ENCODE measurements at places on chromosomes 16 and 17.

- DNase-seq, result no peak
Observed at GRCh38 chr16:35664091-35664693, 2204.8 kb downstream of the TP53TG3F start.

DNA sequence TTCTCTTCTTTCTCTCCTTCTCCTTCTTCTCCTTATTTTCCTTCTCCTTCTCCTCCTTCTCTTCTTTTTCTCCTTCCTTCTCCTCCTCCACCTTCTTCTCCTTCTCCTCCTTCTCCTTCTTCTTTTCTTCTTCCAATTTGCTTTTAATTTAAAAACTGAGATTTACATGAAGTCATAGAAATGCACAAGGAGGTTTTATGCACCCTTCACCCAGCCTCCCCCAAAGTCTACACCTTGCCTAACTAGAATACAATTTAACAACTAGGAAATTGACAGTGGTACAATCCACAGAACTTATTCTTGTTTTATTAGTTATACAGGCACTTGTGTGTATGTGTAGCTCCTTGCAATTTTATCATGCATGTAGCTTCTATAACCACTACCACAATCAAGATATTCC is 826.7 kb downstream of the KCNJ2 start:
- DNase-seq, result no peak

- DNase-seq, result no peak
Observed at GRCh38 chr16:54244061-54244886, 42.3 kb downstream of the IRX3 start.

DNA sequence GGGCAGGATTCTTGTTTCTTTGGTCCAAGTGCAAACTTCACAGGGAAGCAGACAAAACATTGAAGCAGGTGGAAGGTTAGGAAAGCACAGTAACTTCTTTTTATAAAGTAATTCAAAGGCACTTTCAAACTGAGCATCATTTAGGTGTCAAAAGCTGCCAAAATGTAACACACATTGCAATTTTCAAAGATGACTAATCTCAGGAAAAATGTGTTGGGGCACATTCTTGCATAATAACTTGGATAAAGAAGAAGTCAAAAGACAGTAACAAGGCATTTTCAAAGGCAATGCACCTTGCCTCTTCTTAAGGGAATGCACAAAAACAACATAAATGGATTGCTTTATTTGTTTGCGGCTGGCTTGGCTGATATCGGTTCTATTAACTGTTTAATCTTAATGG is 3.6 kb downstream of the KCNJ2 start:
- no peak for DNase-seq

DNA sequence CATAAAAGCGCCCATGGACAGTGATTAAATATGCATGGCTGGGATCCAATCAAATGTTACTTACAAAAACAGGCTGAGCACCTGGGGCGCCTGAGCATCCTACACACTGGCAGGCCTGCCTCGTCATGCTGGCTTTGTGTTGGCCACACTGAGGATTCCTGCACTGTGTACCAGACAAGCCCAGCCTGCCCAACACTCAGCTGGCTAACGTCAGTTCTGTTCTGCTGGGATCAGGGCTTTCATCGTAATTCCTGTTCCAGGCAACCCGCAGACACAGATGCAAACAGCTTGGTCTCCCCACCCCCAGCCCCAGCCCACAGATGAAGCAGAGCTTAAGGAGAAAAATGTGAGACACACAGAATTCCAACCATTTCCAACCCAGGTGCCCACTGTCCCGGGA is 30.7 kb downstream of the PIMREG start:
- DNase-seq, result no peak

- DNase-seq, result peak; percentile 41
Observed at GRCh38 chr16:58425756-58426494, 33.7 kb downstream of the GINS3 start.

DNA sequence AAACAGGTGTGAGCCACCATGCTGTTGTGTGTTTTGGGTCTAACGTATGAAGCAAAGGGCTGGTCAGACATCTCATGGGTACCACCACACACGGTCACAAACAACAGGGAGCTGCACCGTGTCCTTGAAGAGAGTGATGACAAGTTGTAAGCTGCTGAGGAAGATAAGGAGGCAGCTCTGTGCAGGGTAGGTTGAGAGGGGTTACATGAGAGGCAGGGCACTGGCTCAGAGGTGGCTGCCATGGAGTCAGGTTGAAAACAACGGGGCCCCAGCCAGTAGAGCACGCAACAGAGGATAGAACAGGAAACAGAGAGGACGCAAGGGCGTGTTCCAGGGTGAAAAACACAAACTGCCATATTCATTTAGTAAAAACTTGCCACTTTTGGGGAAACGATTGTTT is 52.2 kb downstream of the TRARG1 start:
- DNase-seq, result no peak

DNA sequence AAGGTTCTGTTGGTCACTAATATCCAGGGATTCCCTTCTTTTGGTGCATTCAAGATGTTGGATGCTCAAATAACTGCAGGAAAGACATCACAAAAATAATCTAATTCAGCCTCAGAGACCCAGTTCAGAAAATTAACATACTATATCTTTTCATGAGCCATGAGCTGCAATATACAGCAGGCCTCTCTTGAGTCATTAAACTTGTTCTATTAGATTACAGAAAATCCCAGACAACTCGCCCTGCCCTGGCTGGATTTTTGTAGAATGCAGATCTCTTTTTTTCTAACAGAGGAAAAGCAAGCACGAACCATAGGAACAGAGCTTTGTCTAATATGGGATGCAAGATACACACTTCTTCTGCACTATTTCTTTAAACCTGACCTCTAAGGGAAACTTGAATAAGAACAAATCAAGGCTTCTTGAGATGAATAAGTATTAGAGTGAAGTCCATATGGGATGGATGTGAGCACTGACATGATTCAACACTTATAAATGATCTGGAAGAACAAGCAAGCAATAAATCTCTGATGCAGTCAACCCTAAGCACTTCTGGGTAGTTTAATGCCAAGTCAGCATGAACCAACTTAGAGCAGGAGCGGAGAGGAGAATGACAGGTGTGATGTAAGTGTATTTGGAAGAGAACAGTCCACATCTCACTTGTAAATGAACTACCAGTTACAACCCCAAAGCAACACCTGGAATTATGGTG is 70.7 kb upstream of the GNAO1 start:
- DNase-seq, result no peak

- no peak for DNase-seq
Observed at GRCh38 chr16:59586331-59586730, 852.2 kb upstream of the GOT2 start.

GRCh38 chr17:40563220-40564052 is 1.8 kb downstream of the CCR7 start:
- no peak for DNase-seq

GRCh38 chr17:41894791-41895331 is 23.9 kb downstream of the ACLY start:
- DNase-seq, result no peak

DNA sequence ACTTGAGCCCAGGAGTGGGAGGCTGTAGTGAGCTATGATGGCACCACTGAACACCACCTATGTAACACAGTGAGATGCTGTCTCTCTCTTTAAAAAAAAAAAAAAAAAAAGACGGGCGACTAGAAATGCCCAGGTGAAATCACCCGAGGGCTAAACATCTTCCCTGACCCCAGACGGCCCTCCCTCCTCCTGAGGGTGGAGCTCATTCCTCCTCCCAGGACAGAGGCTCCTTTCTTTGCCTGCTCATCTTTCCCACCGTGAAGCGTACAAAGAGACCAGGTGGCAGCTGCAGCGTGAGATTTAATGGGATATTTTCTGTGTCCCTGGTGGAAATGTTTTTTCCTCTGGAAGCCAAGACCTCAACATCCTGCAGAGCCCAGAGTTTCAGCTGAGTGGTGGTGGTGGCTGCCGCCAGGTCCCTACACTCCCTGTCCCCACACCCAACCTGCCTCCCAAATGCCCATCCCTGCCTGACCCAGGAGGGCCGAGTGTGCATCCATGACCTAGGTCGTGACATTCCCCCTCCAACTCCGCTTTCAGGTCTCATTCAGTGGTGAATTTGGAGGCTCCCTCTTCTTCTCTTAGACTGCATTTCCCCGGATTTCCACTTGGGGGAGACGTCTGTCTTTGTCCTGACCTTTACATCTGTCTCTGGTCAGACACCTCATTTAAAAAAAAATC is 14.4 kb upstream of the GPRC5B start:
- no peak for DNase-seq

- DNase-seq, result no peak
Observed at GRCh38 chr17:58335061-58335731, 6.6 kb upstream of the TSPOAP1 start.

DNA sequence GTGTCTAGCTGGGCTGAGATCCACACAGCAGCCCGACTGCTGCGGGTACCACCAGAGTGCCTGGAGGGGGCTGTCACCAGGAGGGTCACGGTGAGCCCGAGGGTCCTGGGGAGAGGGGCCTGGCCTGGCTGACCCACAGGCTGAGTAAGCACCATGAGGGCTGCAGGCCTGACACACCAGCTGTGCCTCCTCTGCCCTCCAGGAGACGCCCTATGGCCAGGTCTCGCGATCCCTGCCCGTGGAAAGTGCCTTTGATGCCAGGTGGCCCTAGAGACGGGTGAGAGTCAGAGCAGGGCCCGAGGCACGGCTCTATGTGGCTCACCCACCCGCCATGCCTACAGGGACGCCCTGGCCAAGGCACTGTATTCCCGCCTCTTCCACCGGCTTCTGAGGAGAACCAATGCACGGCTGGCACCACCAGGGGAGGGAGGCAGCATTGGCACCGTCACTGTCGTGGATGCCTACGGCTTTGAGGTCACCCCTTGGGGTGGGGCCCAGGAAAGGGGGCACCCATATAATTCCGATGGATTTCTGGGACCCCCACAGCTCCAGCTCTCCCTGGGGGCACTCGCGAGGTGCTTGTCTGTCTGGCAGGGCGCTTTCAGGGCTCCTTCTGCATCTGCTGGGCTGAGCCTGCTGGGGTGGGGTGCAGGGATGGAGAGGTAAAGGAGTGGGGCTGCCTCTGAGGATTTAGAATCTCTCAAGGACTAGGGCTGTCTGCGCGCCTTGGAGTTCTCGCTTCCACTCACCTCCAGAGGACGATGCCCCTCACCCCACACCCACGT is 7.1 kb downstream of the MYO15B start:
- DNase-seq, result no peak

GRCh38 chr16:57299009-57299718 is 14.7 kb upstream of the PLLP start:
- DNase-seq, result no peak

DNA sequence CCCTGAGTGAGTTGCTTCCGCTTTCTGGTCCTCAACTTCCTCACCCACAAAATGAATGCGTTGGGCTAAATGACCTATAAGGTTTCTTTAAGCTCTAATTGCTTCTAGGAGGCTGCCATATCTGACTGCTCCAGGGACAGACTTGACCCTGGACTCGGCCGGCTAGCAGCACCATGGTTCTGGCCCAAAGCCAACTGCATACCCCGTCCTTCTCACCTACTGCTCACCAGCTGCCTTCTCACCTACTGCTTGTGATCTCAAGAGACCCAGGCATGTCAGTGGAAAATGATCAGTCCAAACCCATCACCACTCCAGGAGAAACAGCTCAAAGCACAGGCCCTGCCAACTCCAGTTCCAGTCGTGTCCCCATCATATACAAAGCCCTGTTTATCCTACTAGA is 124.3 kb upstream of the IRX5 start:
- DNase-seq, result no peak

GRCh38 chr17:42795061-42795460 is 3.4 kb downstream of the COA3 start:
- DNase-seq, result no peak

DNA sequence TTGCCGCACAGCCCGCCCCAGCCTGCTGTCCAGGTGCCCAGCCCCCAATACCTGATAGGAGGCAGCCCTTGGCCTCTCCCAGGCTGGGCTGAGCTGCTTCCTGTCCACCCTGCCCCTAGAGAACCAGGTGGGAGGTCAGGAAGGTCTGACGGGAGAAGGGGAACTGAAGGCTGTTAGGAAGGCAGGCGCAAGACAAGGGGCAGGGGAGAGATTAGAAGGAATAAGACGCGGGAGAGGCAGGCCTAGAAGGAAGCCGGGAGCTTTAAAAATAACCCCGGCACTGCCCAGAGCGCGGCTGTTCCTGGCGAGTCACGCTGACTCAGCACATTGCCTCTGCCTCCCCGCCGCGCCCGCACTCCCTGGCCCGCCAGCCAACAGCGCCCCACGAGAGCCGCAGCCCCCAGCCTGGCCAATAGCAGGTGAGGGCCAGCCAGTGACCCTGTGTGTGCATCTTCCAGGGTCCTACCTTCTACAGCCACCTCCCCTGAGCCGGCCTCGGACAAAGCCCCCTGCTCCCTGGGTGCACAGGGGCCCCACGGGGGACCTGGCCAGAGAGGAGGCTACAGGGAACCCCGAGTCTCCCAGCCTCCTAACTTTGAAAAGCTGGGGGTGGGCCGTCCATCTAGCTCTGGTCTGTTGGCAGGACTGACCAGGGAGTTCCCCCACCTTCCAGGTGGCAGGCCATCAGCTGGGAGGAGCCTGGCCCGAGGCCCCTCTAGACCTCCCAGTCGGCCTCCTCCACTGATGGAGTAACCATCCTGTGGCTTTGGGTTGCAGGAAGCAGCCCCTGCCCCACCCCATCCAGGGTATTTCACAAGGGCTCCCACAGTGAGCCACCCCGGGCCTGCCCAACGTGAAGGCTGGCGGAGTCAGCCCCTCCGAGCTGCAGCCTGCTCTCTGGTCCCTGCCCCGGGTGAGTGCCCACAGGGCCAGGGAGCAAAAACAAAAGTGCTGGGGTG is 4.0 kb downstream of the MAFG start:
- DNase-seq, result peak; percentile 87

GRCh38 chr17:10119203-10120108 is 79.0 kb downstream of the GAS7 start:
- DNase-seq, result no peak

GRCh38 chr17:50222922-50223321 is 21.5 kb upstream of the COL1A1 start:
- no peak for DNase-seq
